Psoas muscle (tissue), 8 donors: ENCODE measurements at places on chromosomes 3 and 15. TPM values are rescaled to one million over a fixed set of nuclear protein-coding genes. Genes with fewer than 3 reads are reported as not detected.
A peak's percentile ranks its signal among the peaks of the same experiment; 100 is the strongest.

DNA sequence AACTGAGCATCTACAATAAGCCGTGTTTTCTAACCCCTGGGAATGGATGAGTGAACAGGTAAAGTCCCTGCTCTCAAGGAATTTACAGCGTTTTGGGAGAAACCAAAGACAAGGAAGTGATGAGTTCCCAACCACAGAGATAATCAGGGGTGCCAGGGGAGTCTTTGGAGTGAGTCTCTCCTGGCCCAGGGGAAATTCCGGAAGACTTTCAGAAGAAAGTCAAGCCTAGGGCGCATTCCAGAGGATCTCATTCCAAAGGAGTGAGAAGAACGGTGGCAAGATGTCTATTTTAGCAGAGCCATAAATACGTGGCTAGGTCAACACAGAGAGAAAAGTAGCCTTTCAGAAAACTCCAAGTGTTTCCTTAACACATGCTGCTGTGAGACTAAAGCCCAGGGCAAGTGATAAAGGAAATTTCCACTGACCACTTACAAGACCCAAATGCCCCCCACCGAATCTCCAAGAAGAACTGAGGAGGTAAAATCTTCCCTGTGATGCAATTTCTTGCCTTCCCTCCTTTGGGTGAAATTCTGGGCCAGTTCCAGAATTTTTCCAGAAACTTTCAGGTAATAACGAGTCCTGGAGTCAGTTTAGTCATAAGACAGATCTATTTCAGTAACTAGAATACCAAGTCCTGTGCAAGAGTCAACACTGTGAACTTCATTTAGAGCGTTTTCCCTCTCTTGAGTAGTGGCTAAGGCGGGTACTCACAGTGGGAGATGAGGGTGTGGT is 437.4 kb downstream of the NR2F2 start:
- H3K27me3 ChIP-seq = no peaks in the 10 kb centered on the region
- no peak overlapping the region for H3K4me3 ChIP-seq
- H3K4me1 ChIP-seq = no peaks in the 10 kb centered on the region
- H3K36me3 ChIP-seq = no peaks in the 10 kb centered on the region

The NAALADL2 gene
- total RNA-seq = 1.6 TPM

The ACKR2 gene
- 1.2 TPM for total RNA-seq

The OIP5 gene
- 3.5 TPM for total RNA-seq

GRCh38 chr3:151708868-151709267 is 24.9 kb upstream of the AADACL2 start:
- no peak for DNase-seq
- H3K27me3 ChIP-seq = no peaks in the 10 kb centered on the region
- H3K4me1 ChIP-seq = no peaks in the 10 kb centered on the region
- no peak overlapping the region for H3K27ac ChIP-seq
- H3K4me3 ChIP-seq = no peak overlapping the region

GRCh38 chr15:32959077-32959476 is 235.4 kb downstream of the FMN1 start:
- H3K4me1 ChIP-seq = no peaks in the 10 kb centered on the region
- no peaks in the 10 kb centered on the region for H3K27me3 ChIP-seq
- H3K4me3 ChIP-seq = no peak overlapping the region
- H3K27ac ChIP-seq = no peak overlapping the region

The CCR4 gene
- not detected for total RNA-seq

The SH2D7 gene
- total RNA-seq = not detected

The GREM1 gene
- 2.0 TPM for total RNA-seq

- H3K4me3 ChIP-seq = peak within 1 kb of the TSS; percentile 98
- H3K4me1 ChIP-seq = peaks cover 42% of the 10 kb centered on the region
- no peaks in the 10 kb centered on the region for H3K27me3 ChIP-seq
- H3K36me3 ChIP-seq = peaks cover 19% of the 10 kb centered on the region
- peak within 1 kb of the TSS; percentile 85 for H3K27ac ChIP-seq
- DNase-seq = peak; percentile 88
Measured at GRCh38 chr3:12841149-12841969, at the start of gene RPL32. TSS of gene RPL32 (minus strand) at chr3:12841565. CDS start at chr3:12840237, 1,328 bp downstream.

The GOLGA8T gene
- not detected for total RNA-seq

GRCh38 chr3:45795509-45795881 is 841 bp downstream of the SLC6A20 start:
- H3K27ac ChIP-seq = no peak overlapping the region
- H3K4me1 ChIP-seq = no peaks in the 10 kb centered on the region
- peak overlapping the region; percentile 74 for H3K4me3 ChIP-seq
- no peaks in the 10 kb centered on the region for H3K27me3 ChIP-seq
- DNase-seq = no peak

The ITGB5 gene
- total RNA-seq = 59.8 TPM

GRCh38 chr3:44506961-44507360 is 29.5 kb upstream of the ZNF445 start:
- DNase-seq = no peak
- H3K4me1 ChIP-seq = peaks cover 19% of the 10 kb centered on the region
- H3K36me3 ChIP-seq = peaks cover 1% of the 10 kb centered on the region
- no peak overlapping the region for H3K27ac ChIP-seq
- no peak overlapping the region for H3K4me3 ChIP-seq
- no peaks in the 10 kb centered on the region for H3K27me3 ChIP-seq

- H3K4me3 ChIP-seq = peak overlapping the region; percentile 55
- H3K36me3 ChIP-seq = no peaks in the 10 kb centered on the region
- peaks cover 43% of the 10 kb centered on the region for H3K4me1 ChIP-seq
Measured at GRCh38 chr3:124834723-124835718, 52.1 kb downstream of the ITGB5 start.

The DNAH1 gene
- total RNA-seq = 2.6 TPM

DNA sequence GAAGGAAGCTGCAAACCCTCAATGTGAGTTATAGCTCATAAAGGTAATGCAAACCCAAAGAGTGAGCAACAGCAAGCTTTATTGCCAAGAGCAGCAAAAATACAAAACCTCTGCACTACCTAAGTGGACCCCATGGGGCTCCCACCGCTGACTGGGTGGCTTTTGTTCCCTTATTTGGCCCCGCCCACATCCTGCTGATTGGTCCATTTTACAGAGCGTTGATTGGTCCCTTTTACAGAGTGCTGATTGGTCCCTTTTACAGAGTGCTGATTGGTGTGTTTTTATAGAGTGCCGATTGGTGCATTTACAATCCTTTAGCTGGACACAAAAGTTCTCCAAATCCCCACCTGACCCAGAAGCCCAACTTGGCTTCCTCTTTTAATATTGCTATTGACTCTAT is 154.5 kb upstream of the NSMCE3 start:
- H3K4me3 ChIP-seq = no peak overlapping the region
- no peak for DNase-seq
- no peak overlapping the region for H3K27ac ChIP-seq
- H3K4me1 ChIP-seq = no peaks in the 10 kb centered on the region
- no peaks in the 10 kb centered on the region for H3K36me3 ChIP-seq
- H3K27me3 ChIP-seq = no peaks in the 10 kb centered on the region

GRCh38 chr3:13479332-13479581 is 849 bp upstream of the HDAC11 start:
- peaks cover 37% of the 10 kb centered on the region for H3K4me1 ChIP-seq
- H3K4me3 ChIP-seq = peak overlapping the region; percentile 88
- H3K27ac ChIP-seq = peak overlapping the region; percentile 95
- H3K27me3 ChIP-seq = no peaks in the 10 kb centered on the region

DNA sequence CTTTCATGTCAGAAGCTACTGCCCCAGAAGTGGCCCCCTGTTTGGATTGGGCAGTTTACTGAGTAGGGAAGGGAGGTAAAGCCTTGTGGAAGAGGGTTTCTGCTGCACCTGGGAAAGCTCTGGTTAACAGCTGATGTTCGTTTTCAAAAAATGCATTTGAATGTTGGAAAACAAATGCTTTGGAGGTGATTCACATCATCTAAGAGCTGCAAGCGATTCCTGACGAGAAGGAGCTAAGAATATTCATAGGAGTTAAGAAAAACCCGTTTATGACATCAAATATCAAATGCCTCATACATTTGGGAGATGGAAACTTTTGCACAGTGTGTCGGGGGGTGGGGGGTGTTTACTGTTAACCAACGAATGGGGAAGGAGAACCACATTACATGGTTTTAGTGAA is 183.8 kb upstream of the NR2F2 start:
- no peak for DNase-seq
- no peaks in the 10 kb centered on the region for H3K27me3 ChIP-seq
- H3K27ac ChIP-seq = no peak overlapping the region
- H3K4me3 ChIP-seq = no peak overlapping the region
- no peaks in the 10 kb centered on the region for H3K4me1 ChIP-seq
- H3K36me3 ChIP-seq = no peaks in the 10 kb centered on the region

The UBA7 gene
- 4.9 TPM for total RNA-seq

The GOLGA8O gene
- total RNA-seq = 0.48 TPM

- H3K36me3 ChIP-seq = no peaks in the 10 kb centered on the region
- no peaks in the 10 kb centered on the region for H3K27me3 ChIP-seq
- DNase-seq = no peak
Measured at GRCh38 chr3:55564726-55565125, 77.6 kb upstream of the WNT5A start.
